Activated naive CD4-positive, alpha-beta T cell treated with anti-CD3 and anti-CD28 coated beads for 36 hours (primary cell): ENCODE measurements at places on chromosomes 2 and 18.

DNA sequence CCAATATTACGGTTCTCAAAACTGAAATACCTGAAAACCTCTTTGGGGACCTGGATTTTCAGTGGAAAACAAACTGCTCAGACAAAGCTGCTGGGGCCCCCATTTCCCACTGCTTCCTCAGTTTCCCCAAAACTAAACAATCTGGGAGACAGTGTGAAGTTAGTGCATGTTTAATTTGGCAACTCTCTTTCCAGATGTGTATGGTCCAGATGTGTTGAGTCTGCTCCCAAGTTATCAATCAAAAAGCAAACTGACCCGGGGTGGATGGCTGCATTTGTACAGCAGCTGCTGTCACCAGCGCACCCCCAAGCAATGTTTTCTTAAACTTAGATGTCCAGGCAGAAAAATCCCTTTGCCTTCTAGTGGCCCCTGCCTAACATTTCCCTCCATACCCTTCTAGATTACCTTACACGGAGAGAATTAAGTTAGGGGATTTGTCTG lies 136.9 kb downstream of the COPS8 start:
- peaks cover 5% of the 10 kb centered on the region for H3K4me1 ChIP-seq
- DNase-seq, result no peak
- H3K4me3 ChIP-seq, result no peak overlapping the region
- no peak overlapping the region for H3K27ac ChIP-seq
- H3K27me3 ChIP-seq, result peaks cover 13% of the 10 kb centered on the region
- H3K36me3 ChIP-seq, result no peaks in the 10 kb centered on the region

GRCh38 chr2:99096728-99097127 lies 44.8 kb upstream of the C2orf15 start:
- H3K27me3 ChIP-seq, result no peaks in the 10 kb centered on the region
- no peaks in the 10 kb centered on the region for H3K36me3 ChIP-seq
- H3K4me3 ChIP-seq, result no peak overlapping the region
- H3K27ac ChIP-seq, result peak overlapping the region; percentile 62

- DNase-seq, result no peak
- H3K27me3 ChIP-seq, result peaks cover 3% of the 10 kb centered on the region
- H3K27ac ChIP-seq, result no peak overlapping the region
- no peaks in the 10 kb centered on the region for H3K4me1 ChIP-seq
- no peaks in the 10 kb centered on the region for H3K36me3 ChIP-seq
Measured at GRCh38 chr2:50535256-50535655, 496.7 kb downstream of the NRXN1 start.

- H3K4me3 ChIP-seq, result no peak overlapping the region
- DNase-seq, result no peak
Measured at GRCh38 chr2:187655001-187655400, 100.8 kb upstream of the TFPI start.

- no peak overlapping the region for H3K27ac ChIP-seq
- H3K4me3 ChIP-seq, result no peak overlapping the region
- no peaks in the 10 kb centered on the region for H3K27me3 ChIP-seq
- DNase-seq, result no peak
Measured at GRCh38 chr18:3689091-3689490, 239.1 kb downstream of the TGIF1 start.

DNA sequence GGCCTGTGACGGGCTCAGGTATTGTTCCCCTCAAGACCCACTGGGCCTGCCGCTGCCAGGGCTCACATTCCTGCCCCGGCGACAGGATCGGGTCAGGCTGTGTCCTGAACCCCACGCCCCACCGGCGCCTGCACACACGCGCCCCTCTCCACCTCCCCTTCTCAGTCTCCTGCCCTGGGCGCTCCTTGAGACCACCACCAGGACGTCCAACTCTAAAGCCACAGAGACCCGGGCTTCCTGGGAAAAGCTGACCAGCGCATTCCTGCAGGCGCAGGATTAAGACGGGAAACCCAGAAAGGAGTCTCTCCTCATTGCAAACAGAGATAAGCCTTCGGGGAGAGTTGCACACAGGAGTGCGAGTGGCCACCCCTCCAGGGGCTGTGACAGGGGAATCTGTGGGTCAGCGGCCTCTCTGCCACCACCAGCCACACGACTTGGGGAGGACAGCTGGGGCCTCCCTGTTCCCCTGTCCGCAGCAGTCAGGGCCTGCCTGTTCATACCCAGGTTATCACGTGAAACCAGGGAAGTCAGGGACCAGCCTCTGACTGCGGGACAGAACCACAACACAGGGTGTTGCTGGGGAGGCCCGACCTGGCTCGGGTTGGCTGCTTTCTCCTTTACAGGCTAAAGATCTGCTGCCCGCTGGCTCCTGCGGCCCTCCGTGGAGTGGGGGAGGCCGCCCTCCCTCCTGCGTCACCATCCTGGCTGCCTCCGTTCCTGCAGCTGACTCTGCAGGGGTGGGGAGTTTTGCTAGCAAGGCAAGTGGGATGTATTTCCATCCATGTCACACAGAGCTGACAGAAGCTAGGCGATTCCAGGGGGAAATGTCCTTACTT lies 88.8 kb downstream of the ZCCHC2 start:
- no peak overlapping the region for H3K27ac ChIP-seq
- no peak overlapping the region for H3K4me3 ChIP-seq
- peaks cover 27% of the 10 kb centered on the region for H3K27me3 ChIP-seq
- H3K36me3 ChIP-seq, result no peaks in the 10 kb centered on the region
- H3K4me1 ChIP-seq, result no peaks in the 10 kb centered on the region

- H3K36me3 ChIP-seq, result no peaks in the 10 kb centered on the region
- no peak overlapping the region for H3K27ac ChIP-seq
- no peak for DNase-seq
- no peaks in the 10 kb centered on the region for H3K27me3 ChIP-seq
- no peak overlapping the region for H3K4me3 ChIP-seq
Measured at GRCh38 chr2:166792808-166793207, 95.5 kb upstream of the XIRP2 start.

- no peak overlapping the region for H3K27ac ChIP-seq
- no peak for DNase-seq
- no peaks in the 10 kb centered on the region for H3K27me3 ChIP-seq
- H3K4me1 ChIP-seq, result no peaks in the 10 kb centered on the region
- peaks cover 6% of the 10 kb centered on the region for H3K36me3 ChIP-seq
- H3K4me3 ChIP-seq, result no peak overlapping the region
Measured at GRCh38 chr18:74921057-74921820, 287.7 kb downstream of the PTGR3 start.

DNA sequence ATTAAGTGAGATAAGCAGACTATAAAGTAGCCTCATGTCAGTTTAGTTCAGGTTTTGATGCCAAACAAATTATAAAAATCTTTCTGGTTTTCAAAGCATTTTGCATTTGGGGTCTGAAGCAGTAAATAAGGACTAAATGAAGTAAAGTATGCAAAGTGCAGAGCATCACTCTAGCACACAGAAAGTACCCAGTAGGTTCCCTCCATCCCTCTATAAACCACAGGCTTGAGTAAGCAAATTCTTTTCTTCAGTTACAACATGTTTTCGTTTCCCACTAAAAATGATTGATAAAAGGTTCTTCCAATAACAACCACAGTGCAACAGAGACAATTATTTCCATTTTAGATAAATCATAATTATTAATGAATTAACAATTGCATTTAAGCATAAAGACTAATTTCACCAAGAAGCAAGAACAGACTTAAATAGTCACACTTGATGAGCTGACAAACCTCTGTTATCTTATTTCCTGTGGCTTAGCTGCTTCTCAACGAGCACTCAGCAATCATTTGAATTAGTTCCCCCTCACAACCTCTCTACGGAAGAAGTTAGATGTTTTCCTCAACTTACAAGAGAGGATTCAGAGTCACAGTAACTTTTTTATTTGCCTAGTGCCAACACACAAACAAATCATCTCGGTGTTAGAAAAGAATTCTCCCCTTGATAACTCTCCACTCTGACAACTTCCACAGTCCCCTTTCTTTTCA lies 249.8 kb downstream of the NBAS start:
- no peak overlapping the region for H3K4me3 ChIP-seq
- no peak overlapping the region for H3K27ac ChIP-seq
- no peaks in the 10 kb centered on the region for H3K27me3 ChIP-seq
- peaks cover 52% of the 10 kb centered on the region for H3K36me3 ChIP-seq
- no peak for DNase-seq

DNA sequence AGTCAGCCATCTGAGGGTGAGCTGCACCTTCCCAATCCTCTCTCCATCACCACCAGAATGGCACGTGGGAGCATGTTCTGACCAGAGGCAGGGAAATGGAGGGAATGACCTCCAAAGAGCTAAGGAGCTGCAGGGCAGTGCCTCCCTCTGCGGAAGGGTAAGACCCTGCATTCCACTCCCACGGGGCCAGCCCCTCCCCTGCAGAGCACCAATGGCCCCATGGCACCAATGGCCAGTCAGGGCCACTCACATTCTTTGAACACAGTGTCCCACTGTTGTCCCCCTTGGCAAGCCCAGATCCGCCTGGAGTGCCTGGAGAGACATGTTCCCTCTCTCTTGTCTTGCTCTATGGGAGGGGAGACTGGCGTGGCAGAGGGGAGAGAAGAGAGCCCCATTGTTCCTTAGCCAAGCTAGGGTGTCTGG lies 164.4 kb downstream of the TNS1 start:
- no peak overlapping the region for H3K4me3 ChIP-seq
- H3K27ac ChIP-seq, result no peak overlapping the region
- peaks cover 5% of the 10 kb centered on the region for H3K27me3 ChIP-seq
- H3K36me3 ChIP-seq, result no peaks in the 10 kb centered on the region
- no peaks in the 10 kb centered on the region for H3K4me1 ChIP-seq

DNA sequence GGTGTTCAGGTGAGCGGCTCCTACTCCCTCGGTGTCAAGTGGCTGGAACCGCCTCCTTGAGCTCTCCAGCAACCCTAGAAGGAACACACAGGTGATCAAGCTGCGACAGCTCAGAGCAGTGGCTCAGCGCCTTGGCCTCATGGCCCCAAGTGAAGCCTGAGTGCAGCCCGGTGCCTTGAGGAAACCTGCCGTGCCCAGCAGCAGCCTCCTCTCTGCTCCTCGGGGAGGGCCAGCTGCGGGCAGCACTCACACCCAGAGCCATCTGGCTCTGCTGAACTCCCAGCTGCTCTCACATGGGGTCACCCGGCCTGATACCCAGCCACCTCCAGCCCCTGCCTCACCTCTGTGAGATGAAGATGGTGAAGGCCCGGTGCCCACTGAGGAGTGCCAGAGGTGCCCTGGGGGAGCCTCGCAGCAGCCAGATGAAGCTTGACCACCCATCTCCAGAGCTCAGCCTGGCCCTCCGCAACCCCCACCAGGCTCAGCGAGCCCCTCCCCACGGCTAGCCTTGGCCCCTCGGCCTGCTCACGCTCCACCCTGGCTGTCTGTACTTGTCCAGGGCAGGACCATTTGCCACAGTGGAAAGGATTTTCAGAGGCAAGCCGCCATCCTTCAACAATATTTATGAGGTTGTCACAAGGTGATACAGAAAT lies 70.6 kb upstream of the RAB6C start:
- no peak overlapping the region for H3K4me3 ChIP-seq
- no peak for DNase-seq
- no peaks in the 10 kb centered on the region for H3K36me3 ChIP-seq
- no peak overlapping the region for H3K27ac ChIP-seq
- H3K27me3 ChIP-seq, result no peaks in the 10 kb centered on the region

DNA sequence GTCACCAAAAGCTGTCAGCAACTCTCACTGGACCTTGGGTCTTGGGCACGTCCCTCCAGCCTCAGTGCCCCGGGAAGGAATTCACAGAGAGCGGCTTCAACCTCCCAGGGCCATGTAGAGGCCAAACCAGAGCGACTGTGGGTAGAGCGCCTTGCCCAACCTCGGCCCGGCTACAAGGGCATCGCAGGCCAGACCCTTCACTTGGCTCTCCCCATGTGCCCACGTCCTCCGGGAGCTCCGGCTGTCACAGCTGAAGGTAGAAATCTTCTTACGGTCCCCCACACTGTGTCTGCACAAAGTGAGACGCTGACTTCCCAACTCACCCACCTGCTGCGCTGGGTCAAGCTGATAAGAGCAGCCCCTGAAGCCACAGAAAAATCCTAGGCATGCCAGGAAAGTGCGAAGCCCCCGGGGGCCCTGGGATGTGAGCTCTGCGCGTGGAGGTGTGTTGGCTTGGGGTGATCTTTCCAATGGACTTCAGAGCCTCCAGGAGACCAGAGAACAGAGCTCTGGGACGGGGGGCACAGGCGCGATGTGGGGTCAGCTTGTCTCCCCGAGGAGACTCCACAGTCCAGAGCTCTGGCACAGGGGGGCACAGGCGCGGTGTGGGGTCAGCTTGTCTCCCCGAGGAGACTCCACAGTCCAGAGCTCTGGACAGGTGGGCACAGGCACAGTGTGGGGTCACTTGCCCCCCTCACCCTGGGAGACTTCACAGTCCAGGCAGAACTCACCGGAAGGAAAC lies 105.5 kb downstream of the RTP5 start:
- no peaks in the 10 kb centered on the region for H3K4me1 ChIP-seq
- H3K4me3 ChIP-seq, result no peak overlapping the region
- no peaks in the 10 kb centered on the region for H3K27me3 ChIP-seq

GRCh38 chr2:146523196-146523595 lies 1321.6 kb upstream of the ACVR2A start:
- no peak for DNase-seq
- no peak overlapping the region for H3K27ac ChIP-seq

GRCh38 chr2:25294573-25295462 lies 46.9 kb downstream of the DNMT3A start:
- DNase-seq, result peak; percentile 89
- peaks cover 19% of the 10 kb centered on the region for H3K36me3 ChIP-seq
- peak overlapping the region; percentile 68 for H3K4me3 ChIP-seq
- H3K4me1 ChIP-seq, result peaks cover 60% of the 10 kb centered on the region
- peak overlapping the region; percentile 90 for H3K27ac ChIP-seq
- no peaks in the 10 kb centered on the region for H3K27me3 ChIP-seq

GRCh38 chr2:109513749-109514588 lies 99.8 kb downstream of the SEPTIN10 start:
- peaks cover 3% of the 10 kb centered on the region for H3K4me1 ChIP-seq
- no peak overlapping the region for H3K27ac ChIP-seq
- no peaks in the 10 kb centered on the region for H3K36me3 ChIP-seq
- no peak overlapping the region for H3K4me3 ChIP-seq

GRCh38 chr2:148829618-148830017 lies 45.4 kb upstream of the KIF5C start:
- no peak for DNase-seq
- H3K27ac ChIP-seq, result no peak overlapping the region
- H3K36me3 ChIP-seq, result no peaks in the 10 kb centered on the region
- no peaks in the 10 kb centered on the region for H3K4me1 ChIP-seq
- no peak overlapping the region for H3K4me3 ChIP-seq
- no peaks in the 10 kb centered on the region for H3K27me3 ChIP-seq

DNA sequence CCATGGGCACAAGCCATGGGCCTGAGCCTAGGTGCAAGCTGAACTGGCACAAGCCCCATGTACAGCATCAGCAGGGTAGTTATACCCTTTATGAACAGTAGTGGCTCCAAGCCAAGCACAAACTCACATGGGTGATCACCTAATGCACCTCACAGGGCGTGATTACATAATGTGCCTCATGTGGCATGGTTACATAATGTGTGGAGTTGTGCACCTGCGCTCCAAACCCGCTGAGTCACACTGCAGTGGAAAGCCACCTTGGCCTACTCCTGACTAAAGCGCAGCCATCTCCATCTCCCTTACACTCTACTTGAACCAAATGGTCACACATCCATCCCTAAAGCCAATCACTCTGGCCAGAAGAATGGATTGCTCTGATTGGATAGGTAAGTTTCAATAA lies 279.7 kb downstream of the MBD2 start:
- no peaks in the 10 kb centered on the region for H3K36me3 ChIP-seq
- no peak overlapping the region for H3K4me3 ChIP-seq
- peak; percentile 34 for DNase-seq
- no peak overlapping the region for H3K27ac ChIP-seq
